NCI-H2081 treated with DMSO at 0.1 percent for 48 hours (cell line): ENCODE measurements at places on chromosomes 2 and 18.

- no peak for DNase-seq
Observed at GRCh38 chr2:235480614-235481013, 13.2 kb upstream of the AGAP1 start.

DNA sequence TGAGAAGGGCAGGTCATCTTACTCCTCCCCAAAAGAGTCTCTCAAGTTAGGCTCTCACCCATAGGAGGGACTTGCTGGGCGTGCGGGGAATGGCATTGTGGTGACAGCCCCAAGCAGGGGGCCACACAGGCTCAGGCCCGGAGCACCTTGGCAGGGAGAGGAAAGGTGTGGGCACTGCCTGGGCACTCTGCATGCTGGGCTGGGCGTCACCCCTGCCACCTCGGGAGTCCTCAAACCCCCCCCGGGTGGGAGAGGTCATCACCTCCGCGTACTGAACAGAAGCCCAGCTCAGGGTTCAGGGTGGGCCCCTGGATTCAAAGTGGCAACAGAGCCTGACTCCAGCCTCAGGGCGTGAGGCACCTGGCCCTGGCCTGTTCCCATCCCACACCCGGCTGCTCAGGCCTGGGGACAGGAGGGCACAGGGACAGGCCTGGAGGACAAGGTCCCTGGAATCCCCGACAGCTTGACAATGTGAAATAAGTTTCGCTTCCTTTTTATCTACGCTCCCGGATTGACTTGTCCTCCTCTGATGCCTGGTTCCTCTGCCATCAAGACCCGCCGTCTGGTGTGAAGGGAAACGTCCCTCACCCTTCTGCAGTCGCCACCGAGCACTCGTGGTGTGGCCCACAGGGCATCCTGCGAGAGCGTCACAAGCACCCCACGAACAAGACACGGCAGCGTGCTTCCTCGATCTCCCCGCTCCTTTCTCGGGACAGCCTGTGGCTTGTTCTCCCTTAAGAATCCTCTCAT, 97.8 kb downstream of the HDAC4 start:
- DNase-seq, result no peak

- DNase-seq, result no peak
Observed at GRCh38 chr2:218877331-218877730, 3.3 kb upstream of the WNT10A start.

GRCh38 chr18:31407649-31408048, 31.1 kb downstream of the DSG4 start:
- DNase-seq, result no peak

- DNase-seq, result no peak
Observed at GRCh38 chr2:8500124-8501054, 181.5 kb upstream of the ID2 start.

- DNase-seq, result no peak
Observed at GRCh38 chr2:231002641-231003040, 6.7 kb downstream of the SPATA3 start.

DNA sequence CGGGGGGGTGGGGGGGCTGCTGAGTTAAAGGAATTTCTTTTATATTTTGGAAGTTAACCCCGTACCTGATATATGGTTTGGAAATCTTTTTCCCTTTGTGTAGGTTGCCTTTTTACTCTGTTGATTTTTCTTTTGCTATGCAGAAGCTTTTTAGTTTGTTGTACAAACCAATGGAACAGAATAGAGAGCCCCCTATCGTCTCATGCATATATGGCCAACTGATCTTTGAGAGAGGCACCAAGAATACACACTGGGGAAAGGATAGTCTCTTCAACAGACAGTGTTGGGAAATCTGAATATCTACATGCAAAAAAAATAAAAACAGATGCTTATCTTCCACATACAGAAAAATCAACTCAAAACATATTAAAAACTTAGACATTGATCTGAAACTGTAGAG, 647.8 kb upstream of the KLHL29 start:
- no peak for DNase-seq
